ENCODE measurements at places on chromosomes 3 and 15.

- DNase-seq: no peak
Observed at GRCh38 chr3:109155828-109156227, 19.3 kb downstream of the C3orf85 start.

GRCh38 chr3:184757022-184757651 is 45.3 kb upstream of the MAGEF1 start:
- no peak for DNase-seq

- no peak for DNase-seq
Observed at GRCh38 chr3:99902091-99902490, 84.4 kb downstream of the CMSS1 start.

GRCh38 chr3:61960976-61961375 is 399.6 kb downstream of the PTPRG start:
- DNase-seq: no peak

- no peak for DNase-seq
Observed at GRCh38 chr3:194766845-194767244, 81.2 kb downstream of the FAM43A start.

DNA sequence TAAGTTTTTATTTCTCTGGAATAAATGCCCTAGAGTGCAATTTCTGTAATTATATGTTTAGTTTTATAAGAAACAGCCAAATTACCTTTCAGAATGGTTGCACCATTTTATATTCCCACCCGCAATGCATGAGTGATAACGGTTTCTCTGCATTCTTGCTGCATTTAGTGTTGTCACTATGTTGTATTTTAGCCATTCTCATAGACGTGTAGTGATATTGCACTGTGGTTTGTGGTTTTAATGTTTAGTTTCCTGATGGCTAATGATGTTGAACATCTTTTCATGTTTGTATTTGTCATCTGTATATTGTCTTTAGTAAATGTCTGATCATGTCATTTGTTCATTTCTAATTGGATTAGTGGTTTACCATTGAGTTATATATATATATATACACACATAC is 73.0 kb upstream of the GOLIM4 start:
- no peak for DNase-seq

GRCh38 chr3:100880072-100880471 is 113.1 kb downstream of the ABI3BP start:
- no peak for DNase-seq

DNA sequence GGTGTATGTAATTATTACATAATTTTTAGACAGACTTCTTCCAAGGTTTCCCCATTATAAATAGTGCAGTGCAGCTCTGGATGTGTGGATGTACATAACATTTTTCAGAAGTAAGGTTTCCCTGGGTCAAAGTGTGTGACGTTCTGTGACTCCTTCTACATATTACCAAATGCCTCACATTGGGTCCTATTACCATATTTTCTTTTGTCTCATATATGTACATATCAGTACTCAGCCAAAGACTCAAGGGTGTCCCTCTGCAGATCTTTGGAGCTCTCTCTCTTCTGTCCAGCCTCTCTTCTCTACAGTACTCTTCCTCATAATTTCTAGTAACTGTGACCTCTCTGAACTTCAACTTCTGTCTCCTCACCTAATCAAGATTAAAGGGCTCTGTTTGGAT is 31.3 kb upstream of the PEX5L start:
- DNase-seq: no peak

DNA sequence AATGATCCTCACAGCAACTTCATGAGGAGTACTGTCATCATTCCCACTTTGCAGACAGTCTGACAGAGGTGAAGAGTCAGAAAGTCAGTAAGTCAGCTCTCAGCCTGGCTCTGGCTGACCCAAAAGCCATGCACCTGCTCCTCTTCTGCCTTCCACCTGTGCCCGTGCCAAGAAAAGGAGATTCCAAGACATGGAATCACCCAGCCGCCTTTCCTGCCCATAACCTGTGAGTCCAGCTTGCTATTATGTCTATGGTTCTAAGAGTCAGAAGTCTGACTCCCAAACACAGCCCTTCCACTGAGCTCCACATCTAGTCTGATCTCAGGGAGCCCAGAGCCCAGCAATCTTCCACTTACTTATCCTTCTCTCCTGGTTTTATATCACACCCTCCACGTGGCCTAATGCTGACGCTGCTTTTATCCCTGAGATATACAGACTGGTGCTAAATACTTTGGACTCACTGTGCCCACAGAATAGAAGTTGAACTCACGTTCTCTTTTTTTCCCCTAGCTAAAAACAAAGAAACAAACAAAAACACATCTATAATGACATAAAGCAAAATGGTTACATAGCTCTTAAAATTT is 66.0 kb downstream of the PLD1 start:
- DNase-seq: no peak

DNA sequence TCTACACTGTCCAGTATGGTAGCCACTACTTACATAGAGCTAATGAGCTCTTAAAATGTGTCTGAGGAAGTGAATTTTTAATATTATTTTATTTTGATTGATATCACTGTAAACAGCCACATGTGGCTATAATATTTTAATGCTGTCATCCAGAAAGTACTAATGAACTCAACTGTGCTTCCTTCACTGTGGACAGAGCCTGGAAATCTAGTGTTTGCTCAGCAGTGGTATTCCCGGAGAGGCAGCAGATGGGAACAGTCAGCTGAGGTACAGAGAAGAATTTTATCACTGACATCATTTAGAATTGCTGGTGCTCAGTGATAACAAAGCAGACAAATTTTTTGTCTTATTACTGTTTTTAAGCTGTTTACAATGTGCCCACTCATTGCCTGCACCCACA is 68.7 kb upstream of the ACP3 start:
- DNase-seq: no peak

DNA sequence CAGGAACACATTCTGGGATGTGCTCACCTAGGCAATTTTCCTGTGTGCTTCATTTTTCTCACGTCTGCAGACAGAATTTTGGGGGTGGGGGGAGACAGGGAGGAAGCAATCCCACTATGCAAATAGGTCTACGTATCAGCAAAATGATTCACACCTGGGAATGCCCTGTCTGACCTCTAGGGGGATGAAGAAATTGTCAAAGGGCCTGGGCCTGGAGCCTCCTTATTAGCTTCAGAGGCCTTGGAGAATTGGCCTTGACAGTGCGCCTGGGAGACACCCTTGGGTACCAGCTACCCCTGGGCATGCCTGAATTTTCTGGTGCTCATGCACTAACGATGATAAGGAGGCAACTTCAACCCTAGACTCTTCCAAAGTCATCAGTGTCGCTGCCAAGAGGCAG is 207.5 kb downstream of the CADPS start:
- DNase-seq: no peak

- DNase-seq: no peak
Observed at GRCh38 chr15:76033438-76033837, 21.2 kb upstream of the NRG4 start.

- DNase-seq: no peak
Observed at GRCh38 chr15:82129149-82129692, 83.4 kb upstream of the MEX3B start.

DNA sequence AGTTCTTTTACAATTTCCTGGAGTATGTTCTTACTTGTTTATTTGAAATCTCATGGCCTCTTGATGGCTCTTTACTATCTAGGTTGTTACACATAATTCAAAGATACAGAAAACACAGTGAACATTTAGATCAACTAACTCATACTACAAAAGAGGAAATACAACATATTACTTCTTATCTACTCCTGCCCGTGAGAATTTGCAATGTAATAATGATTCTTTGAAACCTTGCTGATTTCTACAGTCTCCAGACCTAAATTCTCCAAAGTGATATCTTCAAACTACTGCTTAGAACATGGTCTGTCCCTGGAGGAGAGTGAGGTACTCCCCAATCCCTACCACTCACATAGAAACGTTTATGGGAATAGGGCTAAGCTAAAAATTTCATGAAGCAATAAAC is 29.9 kb upstream of the GOLGA8B start:
- no peak for DNase-seq

DNA sequence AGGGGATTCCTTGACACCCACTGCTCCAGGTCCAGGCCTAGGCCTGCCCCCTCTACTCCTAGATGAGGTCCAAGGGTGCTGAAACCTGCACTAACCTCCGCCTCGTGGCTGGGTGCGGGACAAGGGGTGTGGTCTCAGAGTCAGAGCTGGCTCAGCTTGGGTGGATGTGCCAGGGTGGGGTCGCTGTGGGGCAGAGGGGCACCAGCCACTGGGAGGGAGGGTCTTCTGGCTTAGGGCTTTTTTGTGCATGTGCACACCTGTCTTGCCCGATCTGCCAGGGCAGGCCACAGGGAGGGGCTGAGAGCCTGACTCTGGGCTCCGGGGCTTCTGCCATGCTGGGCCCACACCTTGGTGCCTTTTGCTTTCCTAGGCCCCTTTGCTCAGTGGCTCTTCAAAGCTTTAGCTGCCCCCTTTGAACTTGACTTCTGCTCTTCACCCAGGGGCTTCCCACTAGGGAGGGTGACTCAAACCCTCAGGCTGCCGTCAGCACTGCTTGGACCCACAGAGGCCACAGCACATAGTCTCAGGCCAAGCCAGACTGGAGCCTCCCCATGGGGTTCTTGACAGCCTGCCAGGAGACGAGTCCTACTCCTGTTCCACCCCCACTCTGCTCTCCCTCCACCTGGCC is 73.0 kb downstream of the KLF13 start:
- no peak for DNase-seq

GRCh38 chr3:127925384-127925783 is 10.4 kb downstream of the KBTBD12 start:
- DNase-seq: no peak

DNA sequence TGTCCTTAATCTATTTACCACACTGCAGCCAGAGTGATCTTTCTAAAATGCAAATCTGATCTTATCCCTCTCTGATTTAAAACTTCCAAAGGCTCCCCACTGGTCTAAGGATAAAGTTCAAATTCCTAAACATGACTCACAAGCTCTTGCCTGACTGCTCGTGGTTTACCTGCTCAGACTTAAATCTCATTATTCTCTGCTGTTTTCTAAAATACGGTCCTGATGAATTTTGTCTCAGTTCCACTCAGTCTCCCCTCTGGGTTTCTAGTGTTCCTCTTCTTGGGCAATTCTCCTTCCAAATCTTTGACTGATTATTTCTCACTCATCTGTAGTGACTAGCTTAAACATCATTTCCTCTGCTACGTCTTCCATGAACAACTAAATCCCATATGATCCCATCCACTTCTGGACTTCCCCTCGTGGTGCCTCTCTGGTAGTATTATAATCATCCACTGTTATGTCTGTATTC is 108.3 kb downstream of the P3H2 start:
- DNase-seq: no peak

GRCh38 chr3:44337248-44337785 is 1.2 kb upstream of the TCAIM start:
- no peak for DNase-seq

GRCh38 chr3:18097473-18097872 is 327.7 kb downstream of the SATB1 start:
- DNase-seq: no peak

DNA sequence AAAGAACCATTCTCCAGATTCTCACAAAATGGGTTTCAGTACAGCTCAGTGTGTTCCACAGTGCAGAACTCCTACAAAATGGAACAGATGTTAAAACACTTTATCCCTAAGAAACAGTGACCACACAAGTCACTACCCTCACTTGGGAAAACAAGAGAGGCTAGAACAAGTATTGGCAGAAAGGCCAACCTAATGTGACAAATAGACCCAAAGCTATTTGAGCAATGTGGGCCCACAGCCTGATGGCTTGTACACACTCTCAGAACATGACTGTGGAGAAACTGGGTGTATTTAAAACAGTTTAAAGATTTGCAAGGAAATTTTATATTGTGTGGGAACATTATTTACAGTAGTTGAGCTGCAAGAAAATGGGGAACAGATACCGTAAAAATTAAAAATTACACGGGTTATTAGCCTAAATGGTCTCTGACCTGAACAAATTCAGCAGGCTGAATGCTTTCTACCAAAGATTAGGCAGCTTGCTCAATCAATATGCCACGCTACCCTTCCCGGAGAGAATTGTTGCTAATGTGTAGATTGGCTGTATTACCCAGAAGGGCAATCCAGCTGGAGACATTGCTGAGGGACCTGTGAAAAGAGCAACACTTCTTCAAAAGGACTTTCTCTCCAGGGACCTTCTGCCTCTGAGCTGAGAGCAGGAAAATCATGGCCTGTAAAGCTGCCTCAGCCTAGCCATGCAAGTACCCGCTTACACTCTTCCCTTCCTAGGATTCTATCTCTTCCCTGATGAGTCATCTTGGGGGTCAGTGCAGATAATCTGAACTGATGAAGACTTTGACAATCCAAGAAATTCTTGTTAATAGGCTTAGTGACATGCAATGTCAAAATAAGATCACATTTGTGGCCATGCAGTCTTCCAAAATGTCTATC is 97.1 kb downstream of the STRIT1 start:
- DNase-seq: no peak

GRCh38 chr3:34360713-34361112 is 562.3 kb downstream of the PDCD6IP start:
- DNase-seq: no peak

- no peak for DNase-seq
Observed at GRCh38 chr3:130866327-130866726, 27.6 kb upstream of the ATP2C1 start.

- no peak for DNase-seq
Observed at GRCh38 chr15:75682181-75683135, 30.2 kb downstream of the CSPG4 start.

DNA sequence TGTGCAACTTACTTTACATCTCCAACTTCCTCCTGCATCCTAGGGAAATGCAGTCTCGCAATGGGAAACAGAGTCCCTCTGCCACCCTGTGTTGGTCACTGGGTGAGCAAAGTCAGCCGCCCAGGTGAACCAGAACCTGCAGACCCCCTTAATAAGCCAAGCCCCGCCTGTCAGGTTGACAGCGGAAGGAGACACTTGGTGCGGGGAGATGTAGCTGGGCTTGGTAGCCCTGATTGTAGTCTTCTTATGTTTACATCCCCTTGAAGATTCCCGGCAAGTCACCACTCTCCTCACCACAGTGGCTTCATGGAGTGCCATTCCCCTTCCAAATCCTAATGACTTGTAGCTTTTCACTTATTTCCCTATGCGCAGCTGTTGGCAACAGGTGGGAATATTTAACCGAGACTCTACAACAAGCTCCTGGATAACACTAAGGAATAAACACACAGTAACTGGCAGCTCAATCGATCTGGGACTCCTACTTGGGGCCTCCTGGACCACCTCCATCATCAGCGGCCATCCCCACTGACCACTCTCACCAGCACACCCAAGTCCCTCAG is 17.7 kb upstream of the CLSTN2 start:
- DNase-seq: no peak

DNA sequence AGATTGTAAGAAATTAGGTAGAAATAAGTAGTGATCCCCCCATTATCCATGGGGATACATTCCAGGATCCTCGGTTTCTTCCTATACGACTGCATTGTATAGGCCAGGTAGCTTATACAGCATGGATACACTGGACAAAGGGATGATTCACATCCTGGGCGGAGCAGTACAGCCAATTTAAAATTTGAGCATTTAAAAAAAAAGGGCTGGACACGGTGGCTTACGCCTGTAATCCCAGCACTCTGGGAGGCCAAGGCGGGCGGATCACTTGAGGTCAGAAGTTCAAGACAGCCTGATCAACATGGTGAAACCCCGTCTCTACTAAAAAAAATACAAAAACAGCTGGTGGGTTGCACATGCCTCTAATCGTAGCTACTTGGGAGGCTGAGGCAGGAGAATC is 976 bp upstream of the ARGFX start:
- DNase-seq: no peak

All from GOT3 (cell line).